ENCODE measurements at places on chromosomes 12 and 14. TPM values are rescaled to one million over a fixed set of nuclear protein-coding genes. Genes with fewer than 3 reads are reported as not detected.

SBNO1 gene
- total RNA-seq, result 36.0 TPM

TSPAN19 gene
- total RNA-seq, result not detected

IL31 gene
- not detected for total RNA-seq

GRCh38 chr14:86083616-86084015 is 553.7 kb downstream of the FLRT2 start:
- no peak for DNase-seq

DNA sequence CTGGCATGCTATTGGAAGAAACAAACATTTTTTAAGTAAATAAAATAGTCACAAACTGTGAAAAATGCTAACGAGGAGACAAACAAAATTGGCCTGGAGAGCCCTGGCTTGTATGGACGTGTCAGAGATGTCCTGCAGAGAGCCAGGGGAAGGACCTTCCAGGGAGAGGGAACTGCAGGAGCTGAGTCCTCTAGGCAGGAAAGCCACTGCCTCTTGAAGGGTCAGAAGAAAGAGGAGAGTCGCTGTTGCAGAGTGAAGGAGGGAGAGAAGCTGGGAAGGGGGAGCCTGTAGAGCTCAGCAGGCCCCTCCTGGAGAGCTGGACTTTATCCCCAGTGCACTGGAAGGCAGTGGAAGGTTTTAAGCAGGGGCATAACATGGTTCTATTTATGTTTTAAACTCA is 80.3 kb upstream of the PWP1 start:
- DNase-seq, result no peak

DNA sequence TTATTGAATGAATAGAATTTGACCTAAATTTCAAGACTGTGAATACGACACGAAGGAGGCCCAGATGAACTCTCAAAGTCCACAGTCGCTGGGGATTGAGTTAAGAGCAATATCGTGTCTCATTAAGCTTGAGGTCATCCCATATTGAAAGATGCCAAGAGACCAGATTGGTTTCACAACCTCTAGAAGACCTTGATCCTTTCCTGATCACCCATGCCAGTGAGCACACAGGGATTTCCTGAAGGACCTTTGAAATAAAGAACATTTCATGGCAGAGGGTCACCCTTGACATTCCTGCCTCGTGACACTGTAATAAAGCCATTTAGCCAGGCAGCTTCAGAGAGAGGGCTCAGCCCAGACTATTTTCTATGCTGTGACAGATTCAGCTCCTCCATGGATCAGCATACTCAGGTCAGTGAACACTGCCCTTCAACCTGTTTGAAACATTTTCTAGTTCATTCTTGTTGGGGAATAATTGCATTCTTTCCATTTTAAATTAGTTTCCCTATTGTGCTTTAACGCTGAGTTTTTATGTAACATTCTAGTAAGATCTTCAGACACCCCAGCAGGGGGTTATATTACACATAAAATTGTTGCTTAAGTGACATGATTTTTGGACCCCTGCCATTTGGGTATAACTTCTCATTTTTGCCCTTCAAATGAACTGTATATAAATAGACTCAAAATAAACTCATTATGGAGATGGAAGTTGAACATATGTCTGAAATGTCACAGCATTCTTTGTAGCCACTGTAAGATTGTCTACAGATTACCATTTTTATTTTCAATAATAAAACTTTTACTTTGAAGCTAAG is 213.2 kb downstream of the C12orf50 start:
- no peak for DNase-seq

DNA sequence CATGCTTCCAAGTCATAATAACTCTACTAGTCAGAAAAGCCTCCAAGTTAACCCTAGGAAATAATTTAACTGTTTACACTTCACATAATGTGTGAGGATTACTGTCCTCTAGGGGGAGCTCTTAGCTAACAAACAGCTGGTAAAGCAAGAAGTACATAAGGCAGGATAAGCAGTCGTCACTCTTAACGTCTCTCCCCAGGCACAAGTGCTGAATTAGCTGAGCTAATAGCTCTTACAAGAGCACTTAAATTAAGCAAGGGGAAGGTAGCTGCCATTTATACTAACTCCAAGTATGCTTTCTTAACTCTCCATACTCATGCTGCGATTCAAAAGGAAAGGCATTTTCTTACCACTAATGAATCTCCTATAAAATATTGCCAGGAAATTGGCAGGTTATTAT is 79.3 kb upstream of the TSPAN11 start:
- no peak for DNase-seq

- DNase-seq, result no peak
These were observed 361.1 kb upstream of the RPL10L start for GRCh38 chr14:47012533-47013280.

DNA sequence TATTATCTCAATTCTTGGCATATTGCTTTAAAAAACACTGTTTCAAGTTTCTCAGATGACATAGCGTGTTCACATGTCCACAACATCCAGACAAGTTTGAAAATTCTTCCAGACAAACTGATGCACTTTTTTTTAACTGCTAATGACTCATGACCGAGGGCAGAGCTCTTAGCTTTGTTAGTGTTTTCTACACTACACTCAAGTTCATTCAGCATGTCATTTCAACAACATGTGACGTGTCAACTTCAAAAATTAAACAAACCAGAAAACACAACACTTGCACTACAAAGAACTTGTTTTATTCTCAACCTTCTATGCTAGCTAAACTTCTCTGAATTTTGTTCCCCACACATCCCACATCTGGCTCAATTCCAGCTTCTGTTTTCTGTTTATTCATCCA is 1186.3 kb upstream of the FLRT2 start:
- DNase-seq, result no peak

DNA sequence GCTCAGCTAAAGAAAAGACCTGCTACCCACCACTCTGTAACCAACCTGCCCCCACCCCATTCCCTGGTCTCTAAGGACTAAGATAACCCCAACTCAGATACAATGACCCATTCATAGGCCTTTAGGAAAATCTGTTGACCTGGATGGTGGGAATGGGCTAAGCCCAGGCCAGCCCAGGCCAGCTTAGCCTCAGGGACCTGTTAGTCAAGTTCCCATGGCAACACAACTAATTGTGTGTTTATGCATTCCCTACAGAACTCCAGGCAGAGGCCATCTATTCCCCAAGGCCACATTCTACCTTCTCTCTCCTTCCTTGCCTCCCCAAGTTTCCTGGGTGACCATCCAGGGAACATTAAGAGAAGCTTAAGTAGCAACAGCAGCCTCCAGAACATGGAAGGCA is 16.1 kb upstream of the KRT8 start:
- no peak for DNase-seq

RDH12 gene
- total RNA-seq, result not detected

- DNase-seq, result no peak
These were observed 58.4 kb downstream of the SLC25A21 start for GRCh38 chr14:37114002-37114401.

- DNase-seq, result no peak
These were observed 16.0 kb downstream of the AHSA1 start for GRCh38 chr14:77473921-77474320.

OAS1 gene
- total RNA-seq, result not detected

ACADS gene
- total RNA-seq, result 4.9 TPM

- no peak for DNase-seq
These were observed 195.8 kb downstream of the TSPAN9 start for GRCh38 chr12:3272958-3273357.

DNA sequence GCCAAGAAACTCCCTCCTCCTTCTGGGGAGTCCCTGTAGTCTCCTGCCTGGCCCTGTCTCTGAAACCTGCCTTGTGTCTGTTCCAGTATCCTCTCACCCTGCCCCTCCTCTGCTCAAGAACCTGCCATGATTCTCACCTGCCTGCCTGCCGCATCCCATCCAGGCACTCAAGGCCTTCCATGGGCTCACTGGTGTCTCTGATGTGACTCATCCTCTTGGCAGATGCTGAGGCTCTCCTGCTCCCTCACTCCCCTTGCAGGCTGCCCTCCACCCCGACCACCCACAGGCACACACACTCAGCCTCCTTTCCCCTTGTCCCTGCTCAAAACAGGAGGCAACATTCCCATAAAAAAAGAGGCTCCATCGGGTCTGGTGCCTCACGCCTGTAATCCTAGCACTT is 5.8 kb upstream of the BEGAIN start:
- no peak for DNase-seq

E2F7 gene
- total RNA-seq, result 3.0 TPM

DNA sequence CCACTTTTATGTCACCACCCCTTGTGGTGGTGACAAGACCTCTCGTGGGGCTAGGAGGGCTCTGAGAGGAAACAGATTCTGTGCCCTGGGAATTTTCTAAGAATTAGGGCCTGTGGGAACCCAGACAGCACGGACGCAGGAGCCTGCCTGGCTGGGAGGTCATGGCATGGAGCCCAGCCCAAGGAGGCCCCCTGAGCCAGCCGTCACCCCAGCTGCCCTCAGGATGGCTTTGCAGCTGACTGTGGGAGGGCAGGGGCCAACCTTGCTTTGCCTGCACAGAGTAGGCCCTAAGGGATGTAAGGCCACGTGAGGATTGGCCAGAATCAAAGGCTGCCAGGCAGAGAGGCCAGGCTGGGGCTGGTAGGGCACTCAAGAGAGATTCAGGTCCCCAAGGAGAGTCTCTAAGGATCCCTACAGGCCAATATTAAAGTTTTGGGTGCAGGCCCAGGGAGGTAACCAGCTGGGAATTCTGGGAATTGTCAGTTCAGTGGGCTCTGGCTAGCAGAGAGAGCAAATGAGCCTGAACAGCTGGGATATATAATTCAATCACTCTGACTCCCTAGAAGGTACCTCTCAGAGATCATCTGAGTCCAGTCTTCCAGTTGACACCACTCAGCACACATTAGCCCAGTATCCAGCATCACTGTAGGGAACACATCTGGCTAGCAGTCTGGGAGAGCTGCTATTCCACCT is 6.4 kb downstream of the LTBP2 start:
- no peak for DNase-seq

DNA sequence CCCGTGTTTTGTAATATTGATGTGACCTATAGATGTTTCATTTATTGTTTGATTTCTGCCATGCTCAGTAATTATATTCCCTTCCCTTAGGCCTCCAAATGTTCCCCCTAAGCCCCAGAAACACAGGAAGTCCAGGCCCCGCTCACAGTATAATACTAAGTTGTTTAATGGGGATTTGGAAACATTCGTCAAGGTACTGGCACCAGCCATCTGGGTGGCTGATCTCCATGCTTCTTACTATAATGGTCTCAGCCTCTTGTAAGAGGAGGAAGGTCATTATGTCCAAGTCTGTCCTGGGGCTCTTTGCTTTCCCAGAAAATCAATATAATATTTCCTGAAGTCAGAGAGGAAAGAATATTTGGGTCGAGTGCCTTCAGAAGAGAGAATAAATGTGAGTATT is 130.9 kb downstream of the KICS2 start:
- DNase-seq, result no peak

DNA sequence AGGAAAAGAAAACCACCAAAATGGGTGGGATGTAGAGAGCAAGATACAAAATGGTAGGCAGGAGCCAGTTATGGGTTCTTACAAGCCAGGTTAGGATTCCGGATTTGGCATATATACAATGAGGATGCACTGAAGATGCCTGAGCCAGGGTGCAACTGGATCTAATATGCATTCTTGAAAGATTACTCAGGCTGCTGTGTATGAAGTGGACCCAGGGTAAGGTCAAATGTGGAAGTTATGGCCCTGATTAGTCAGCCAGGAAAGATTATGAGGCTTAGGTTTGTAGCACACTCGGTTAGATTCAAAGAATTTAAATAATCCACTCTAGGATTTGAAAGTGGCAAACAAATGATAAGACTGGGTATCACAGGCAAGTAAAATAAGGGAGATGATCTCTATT is 1750.7 kb upstream of the FLRT2 start:
- DNase-seq, result no peak

- no peak for DNase-seq
These were observed 94.6 kb upstream of the PLEKHA5 start for GRCh38 chr12:19034937-19035336.

MVK gene
- total RNA-seq, result 13.0 TPM

MDGA2 gene
- total RNA-seq, result 0.19 TPM

DNA sequence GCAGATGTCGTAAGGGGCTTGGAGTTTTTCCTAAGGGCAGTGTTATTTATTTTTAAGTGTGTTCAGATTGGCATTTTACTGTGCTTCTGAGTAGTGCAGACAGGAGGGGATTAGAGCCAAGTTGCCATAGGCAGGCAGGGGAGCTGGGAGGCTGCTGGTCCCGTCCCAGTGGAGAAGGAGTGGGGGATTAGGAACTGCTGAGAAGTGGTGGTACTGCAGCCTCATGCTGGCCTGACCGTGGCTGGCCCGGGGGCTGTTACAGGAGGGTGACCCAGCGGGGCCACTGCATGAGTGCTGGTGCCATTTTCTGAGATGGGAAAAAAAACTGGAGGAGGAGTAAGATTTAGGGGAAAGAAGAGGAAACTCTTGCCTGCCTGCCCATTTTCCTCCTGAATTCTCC is 52.3 kb upstream of the DLK1 start:
- no peak for DNase-seq

MYO1H gene
- total RNA-seq, result not detected

GRCh38 chr12:42758806-42759205 is 169.3 kb upstream of the PRICKLE1 start:
- no peak for DNase-seq

- DNase-seq, result no peak
These were observed 32.3 kb upstream of the EAPP start for GRCh38 chr14:34571771-34572170.

- DNase-seq, result no peak
These were observed 40.7 kb downstream of the C12orf50 start for GRCh38 chr12:87988534-87988933.

GRCh38 chr12:54232790-54233189 is 44.0 kb upstream of the SMUG1 start:
- DNase-seq, result no peak

- DNase-seq, result no peak
These were observed 17.4 kb downstream of the GPRC5D start for GRCh38 chr12:12934556-12934955.

- DNase-seq, result no peak
These were observed 424.9 kb upstream of the MGAT4C start for GRCh38 chr12:86681060-86681459.

- DNase-seq, result no peak
These were observed 35.3 kb downstream of the TRAFD1 start for GRCh38 chr12:112160611-112161010.
